ENCODE measurements at places on chromosomes 1 and 21. TPM values are rescaled to one million over a fixed set of nuclear protein-coding genes. Genes with fewer than 3 reads are reported as not detected.

Gene DEGS1
- total RNA-seq: 109 TPM

Gene AADACL4
- not detected for total RNA-seq

Gene BPNT1
- total RNA-seq: 22.8 TPM

Gene AXDND1
- 0.25 TPM for total RNA-seq

Gene CR1L
- total RNA-seq: not detected

Gene BRINP2
- under 0.01 TPM for total RNA-seq

Gene ADAMTSL4
- total RNA-seq: 0.98 TPM

Gene SPRTN
- 13.5 TPM for total RNA-seq

Gene SIM2
- total RNA-seq: 9.9 TPM

Gene SCAMP3
- 116 TPM for total RNA-seq

Gene CHI3L1
- 14.7 TPM for total RNA-seq

Gene SMCP
- total RNA-seq: not detected

Gene CLIC6
- total RNA-seq: under 0.01 TPM

Gene PODN
- 0.13 TPM for total RNA-seq

Gene LHX8
- not detected for total RNA-seq

Gene ZSWIM5
- 0.63 TPM for total RNA-seq

Gene TSHB
- not detected for total RNA-seq

Gene OR2AK2
- total RNA-seq: not detected

Gene FAM78B
- total RNA-seq: under 0.01 TPM

Gene FCRL5
- total RNA-seq: not detected

Gene MCOLN2
- 0.49 TPM for total RNA-seq

Gene KRTAP19-1
- not detected for total RNA-seq

Gene VWA1
- 25.4 TPM for total RNA-seq

Gene FBXO2
- 1.1 TPM for total RNA-seq

Gene AMPD1
- not detected for total RNA-seq

Gene UBAP2L
- 74.8 TPM for total RNA-seq

Gene OR2T27
- not detected for total RNA-seq

Gene MAEL
- total RNA-seq: 0.49 TPM

Gene AMY2A
- not detected for total RNA-seq

Gene SLC37A1
- total RNA-seq: 13.6 TPM

Gene PLA2G2D
- not detected for total RNA-seq

Measured in mesangial cell (primary cell).